ENCODE measurements at places on chromosomes 1 and 21.
A peak's percentile ranks its signal among the peaks of the same experiment; 100 is the strongest.

DNA sequence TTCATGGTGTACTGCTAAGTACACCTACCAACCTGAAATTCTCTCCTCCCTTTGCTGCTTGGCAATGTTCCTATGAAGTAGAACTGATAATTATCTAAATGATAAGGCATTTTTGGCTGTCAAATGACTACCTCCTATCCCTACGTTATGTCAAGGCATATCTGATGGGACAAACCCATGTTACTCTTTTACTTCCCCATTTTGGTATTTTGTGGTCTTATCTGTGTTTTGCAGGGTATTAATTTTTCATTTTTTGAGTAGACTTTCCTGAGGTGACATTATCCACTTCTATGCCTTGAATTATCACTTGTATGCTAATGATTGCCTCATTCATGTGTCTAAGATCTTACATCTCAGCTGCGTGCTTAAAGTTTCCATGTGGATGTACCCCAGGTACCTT lies 499.6 kb upstream of the B3GALT2 start:
- DNase-seq = no peak

DNA sequence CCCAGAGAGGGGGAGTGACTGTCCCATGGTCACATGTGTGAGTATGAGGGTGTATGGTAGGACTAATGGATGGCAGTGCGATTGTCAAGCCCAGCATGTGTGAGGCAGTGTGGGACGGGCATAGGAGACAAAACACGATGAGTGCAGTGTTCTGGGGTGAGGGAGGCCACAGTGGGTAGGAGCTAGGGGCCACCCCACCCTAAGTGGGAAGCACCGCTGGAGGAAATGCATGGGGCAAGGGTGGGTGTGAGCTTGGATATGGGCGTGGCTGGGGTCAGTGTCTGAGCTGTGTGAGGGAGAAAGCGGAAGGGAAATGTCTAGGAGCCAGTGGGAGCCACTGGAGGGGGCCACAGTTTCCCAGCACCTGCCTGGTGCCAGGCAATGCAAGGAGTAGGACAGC lies 56.5 kb downstream of the FOXO6 start:
- DNase-seq = no peak

GRCh38 chr1:91741301-91741700 lies 144.7 kb downstream of the TGFBR3 start:
- no peak for DNase-seq

DNA sequence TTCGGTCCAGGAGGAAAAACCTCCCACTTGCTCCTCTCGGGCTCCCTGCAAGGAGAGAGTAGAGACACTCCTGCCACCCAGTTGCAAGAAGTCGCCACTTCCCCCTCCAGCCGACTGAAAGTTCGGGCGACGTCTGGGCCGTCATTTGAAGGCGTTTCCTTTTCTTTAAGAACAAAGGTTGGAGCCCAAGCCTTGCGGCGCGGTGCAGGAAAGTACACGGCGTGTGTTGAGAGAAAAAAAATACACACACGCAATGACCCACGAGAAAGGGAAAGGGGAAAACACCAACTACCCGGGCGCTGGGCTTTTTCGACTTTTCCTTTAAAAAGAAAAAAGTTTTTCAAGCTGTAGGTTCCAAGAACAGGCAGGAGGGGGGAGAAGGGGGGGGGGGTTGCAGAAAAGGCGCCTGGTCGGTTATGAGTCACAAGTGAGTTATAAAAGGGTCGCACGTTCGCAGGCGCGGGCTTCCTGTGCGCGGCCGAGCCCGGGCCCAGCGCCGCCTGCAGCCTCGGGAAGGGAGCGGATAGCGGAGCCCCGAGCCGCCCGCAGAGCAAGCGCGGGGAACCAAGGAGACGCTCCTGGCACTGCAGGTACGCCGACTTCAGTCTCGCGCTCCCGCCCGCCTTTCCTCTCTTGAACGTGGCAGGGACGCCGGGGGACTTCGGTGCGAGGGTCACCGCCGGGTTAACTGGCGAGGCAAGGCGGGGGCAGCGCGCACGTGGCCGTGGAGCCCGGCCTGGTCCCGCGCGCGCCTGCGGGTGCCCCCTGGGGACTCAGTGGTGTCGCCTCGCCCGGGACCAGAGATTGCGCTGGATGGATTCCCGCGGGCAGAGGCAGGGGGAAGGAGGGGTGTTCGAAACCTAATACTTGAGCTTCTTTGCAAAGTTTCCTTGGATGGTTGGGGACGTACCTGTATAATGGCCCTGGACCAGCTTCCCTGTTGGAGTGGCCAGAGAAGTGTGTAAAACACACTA lies 45.3 kb downstream of the MRPL39 start:
- peak; percentile 60 for DNase-seq

GRCh38 chr1:18528616-18529015 lies 47.9 kb downstream of the KLHDC7A start:
- no peak for DNase-seq

DNA sequence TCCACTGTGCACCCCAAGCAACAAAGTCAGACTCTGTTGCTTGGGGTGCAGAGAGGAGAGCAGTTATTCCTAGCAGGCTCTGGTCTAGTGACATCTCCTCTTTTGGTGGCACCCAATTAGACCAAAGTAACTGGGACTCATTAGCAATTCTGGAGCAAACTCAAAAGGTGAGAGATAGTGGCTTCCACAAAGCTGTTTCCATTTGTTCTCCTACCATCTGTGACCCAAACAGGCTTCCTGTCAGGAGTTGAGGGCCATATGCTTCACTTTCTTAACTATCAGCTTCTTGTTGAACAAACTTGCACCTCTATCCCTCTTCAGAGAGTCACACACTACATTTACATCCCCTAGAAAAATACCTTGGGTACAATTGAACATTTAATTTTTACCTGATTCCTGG lies 1.5 kb upstream of the ATXN7L2 start:
- DNase-seq = no peak

- no peak for DNase-seq
These were observed 73.8 kb downstream of the BCAR3 start for GRCh38 chr1:93607814-93608186.

DNA sequence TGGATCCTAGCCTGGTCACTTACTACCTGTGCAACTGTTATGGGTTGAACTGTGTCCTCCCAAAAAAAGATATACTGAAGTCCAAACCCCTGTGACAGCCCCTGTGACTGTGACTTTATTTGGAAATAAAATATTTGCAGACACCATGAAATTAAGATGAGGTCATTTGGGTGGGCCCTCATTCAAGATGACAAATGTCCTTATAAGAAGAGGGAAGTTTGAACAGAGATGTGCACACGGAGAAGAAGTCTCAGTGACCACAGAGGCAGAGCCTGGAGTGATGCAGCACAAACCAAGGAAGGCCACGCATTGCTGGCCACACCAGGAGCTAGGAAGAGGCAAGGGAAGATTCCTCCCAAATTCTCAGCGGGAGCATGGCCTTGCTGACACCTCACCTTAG lies 249.7 kb upstream of the RUNX1 start:
- no peak for DNase-seq

DNA sequence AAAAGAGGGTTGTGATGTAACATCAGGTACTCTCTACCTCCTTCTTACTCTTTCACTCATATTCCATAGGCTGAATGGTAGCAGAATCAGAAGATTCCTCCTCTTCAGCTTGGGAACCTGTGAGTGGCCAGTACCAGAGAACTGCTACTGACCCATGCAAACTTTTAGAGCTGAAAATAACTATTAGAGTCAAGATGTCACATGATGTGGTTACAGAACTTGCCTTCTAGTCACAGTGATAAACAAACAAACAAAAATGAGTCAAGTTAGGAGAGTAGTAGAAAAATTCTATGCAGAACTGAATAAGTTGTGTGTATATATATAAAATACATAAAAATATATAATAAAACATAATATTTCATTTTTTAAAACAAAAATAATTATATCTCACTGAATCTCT lies 47.6 kb upstream of the RGS1 start:
- no peak for DNase-seq

DNA sequence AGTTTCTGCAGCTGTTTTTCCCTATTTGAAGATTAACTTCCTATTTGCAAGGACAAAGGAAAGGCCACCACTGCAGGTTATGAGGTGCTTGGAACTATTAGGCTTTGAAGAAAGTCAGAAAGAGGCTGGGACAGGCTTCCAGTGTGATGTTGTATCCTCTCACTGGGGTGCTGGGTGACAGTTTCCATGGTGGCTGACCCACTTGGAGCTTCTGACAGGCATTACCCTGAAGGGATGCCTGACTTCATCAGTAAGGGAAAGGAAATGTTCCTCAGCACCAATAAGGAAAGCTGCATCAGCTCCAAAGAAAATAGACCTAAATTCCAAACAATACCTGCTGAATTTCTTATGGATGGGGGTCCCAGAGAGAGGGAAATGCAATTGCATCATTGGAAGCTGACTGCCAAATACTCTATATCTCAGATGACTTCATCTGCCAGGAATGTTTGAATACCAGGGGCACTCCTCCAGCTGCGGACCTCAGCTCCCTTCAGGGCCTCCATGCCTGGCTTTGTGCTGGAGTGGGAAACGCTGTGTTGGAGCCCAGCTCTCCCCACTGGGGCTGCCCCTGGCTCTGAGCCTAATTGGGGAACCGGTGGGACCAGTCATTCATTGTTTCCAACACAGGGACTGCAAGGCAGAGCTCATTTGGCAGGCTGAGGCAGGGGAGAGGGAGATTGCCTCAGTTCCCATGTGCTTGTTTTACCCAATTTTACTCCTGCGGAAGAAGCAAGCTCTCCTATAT lies 76.6 kb downstream of the RGL1 start:
- peak; percentile 55 for DNase-seq

- DNase-seq = no peak
These were observed 73.3 kb downstream of the EVI5 start for GRCh38 chr1:92711473-92712165.

GRCh38 chr1:94105581-94105952 lies 15.4 kb downstream of the ABCA4 start:
- no peak for DNase-seq

- no peak for DNase-seq
These were observed 59.1 kb upstream of the JUN start for GRCh38 chr1:58842941-58843340.

- DNase-seq = peak; percentile 90
These were observed 26.2 kb upstream of the EPHA2 start for GRCh38 chr1:16181887-16182719.

- no peak for DNase-seq
These were observed 111.1 kb downstream of the GLUL start for GRCh38 chr1:182280504-182280900.

DNA sequence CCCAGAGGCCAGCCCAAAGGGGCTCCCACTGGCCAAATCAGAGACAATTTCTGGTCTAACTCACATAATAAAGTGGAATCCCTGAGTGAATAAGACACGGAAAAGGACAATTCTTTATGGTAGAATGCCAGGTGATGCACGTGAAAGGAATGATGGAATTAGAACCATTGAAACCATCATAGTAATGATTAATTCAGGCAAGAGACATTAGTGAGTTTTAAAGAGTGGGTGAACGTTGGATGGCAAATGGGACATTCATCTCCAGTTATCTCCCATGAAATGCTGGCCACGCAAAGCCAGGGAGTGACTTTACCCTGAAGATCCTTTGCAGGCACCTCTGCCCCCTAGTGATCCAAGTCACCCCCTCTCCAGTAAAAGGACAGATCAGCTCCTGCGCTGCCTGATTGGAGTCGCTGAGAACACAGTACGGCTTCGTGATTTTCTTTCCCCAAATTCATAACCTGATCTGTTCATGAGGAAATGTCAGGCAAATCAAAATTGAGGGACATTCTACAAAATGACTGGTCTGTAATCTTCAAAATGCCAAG lies 87.5 kb downstream of the AJAP1 start:
- no peak for DNase-seq

DNA sequence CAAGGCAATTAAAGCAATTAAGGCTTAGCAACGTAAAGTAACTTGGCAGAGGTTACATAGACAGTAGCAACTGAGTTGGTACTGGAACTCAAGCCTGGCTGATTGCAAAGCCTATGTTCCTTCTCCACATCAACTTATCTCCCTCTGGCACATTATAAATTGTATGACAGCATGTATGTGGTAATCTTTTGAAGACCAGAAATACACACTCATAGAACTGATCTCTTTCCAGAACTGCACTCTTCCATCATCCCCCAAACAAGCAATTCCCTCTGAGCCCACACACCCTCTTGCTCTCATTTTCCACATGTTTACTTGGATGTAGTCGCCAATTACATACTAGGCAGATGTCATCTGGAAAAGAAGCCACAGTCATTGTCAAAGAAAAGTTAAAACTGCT lies 502.2 kb downstream of the PLPP3 start:
- no peak for DNase-seq

- DNase-seq = no peak
These were observed 48.5 kb downstream of the PIGK start for GRCh38 chr1:77170687-77171086.

DNA sequence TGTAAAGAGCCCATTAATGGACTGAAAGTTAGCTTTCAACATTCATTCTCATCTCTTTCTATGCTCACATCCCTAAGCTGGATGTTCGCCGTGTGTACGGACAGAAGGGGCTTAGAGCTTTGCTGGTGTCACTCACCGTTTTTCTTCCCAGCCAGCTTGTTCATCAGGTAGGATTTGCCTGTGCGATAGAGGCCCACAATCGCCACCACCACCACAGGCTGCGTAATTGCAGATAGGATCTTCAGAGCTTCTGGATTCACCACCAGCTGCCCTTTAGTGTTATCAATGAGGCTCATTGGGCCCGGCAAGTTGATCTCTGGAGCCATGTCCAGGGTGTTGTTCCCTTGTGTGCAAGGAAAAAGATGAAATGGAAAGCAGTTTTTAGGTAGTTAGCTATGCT lies 4.3 kb downstream of the GBP2 start:
- no peak for DNase-seq

GRCh38 chr1:223670458-223671159 lies 5.1 kb upstream of the CAPN8 start:
- peak; percentile 18 for DNase-seq

DNA sequence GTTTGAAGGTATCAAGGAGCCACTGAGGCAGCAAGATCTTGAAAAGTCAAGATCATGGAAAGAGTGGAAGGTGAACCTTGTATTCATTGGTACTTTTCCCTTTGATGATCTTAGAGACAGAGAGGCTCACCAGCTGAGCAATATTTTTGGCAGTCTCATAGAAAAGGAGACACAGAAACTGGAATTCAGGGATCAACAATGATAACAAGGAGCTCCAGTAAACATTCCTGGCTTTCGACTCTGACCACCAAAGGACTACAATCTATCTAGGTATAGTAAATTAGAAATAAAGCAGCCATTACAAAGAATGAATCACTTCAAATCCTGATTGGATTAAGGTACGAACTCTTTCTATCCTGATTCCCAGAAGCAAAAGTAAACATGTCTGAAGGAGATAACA lies 615.4 kb downstream of the KIF26B start:
- no peak for DNase-seq

DNA sequence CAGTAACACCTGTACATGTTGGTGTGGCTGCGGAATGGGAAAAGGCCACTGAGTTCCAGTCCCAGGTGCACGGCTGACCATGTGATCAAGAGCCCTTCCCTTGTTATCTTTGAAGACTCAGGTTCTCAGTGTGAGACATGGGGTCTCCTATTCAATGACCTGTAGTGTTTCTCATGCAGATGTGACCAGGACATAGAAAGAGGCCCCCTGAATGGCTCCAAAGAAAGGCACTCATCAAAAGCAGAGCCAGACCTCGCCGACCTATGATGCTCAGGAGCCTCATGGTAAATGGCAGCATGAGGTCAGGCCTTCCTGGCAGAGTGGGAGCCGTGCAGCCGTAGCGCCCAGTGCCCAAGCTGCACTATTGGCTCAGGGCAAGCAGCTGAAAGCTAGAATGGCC lies 42.3 kb upstream of the HAO2 start:
- DNase-seq = no peak
